ENCODE measurements at places on chromosomes 1 and 21.

- no peak for DNase-seq
Observed at GRCh38 chr1:66250075-66250474, 283.9 kb upstream of the SGIP1 start.

DNA sequence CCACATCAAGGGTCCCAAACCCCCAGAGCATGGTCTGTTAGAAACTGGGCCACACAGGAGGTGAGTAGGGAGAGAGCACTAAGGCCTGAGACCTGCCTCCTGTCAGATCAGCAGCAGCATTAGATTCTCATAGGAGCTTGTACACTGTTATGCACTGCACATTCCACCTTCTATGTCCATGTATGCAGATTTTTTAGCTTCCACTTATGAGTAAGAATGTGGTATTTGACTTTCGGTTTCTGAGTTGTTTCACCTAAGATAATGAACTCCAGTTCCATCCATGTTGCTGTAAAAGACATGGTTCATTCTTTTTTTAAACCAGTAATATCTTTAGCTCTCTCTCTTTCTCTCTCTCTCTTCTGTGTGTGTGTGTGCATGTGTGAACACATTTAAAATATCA is 663 bp upstream of the GBP6 start:
- no peak for DNase-seq

DNA sequence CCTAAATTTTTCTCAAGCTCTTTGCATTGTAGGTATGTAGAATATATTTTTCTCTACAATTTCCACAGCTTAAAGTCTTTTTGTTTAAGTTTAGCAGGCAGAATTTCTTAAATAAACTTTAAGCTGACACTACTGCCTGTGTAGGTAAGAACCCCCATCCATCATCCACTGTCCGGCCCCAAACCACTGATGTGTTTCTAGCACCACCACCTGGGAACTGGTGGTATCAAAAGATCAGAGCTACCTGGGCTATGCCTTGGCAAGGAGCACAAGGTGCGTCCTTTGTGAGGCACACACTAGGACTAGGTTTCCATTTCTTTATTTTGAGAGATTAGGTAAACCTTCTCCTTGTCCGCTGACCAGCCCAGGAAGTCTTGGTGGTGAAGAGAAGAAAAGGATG is 10.5 kb upstream of the LELP1 start:
- DNase-seq: no peak

- DNase-seq: no peak
Observed at GRCh38 chr1:180633057-180634056, 1.5 kb downstream of the XPR1 start.

GRCh38 chr1:86259390-86259789 is 102.8 kb upstream of the COL24A1 start:
- DNase-seq: no peak

All from CD4-positive, alpha-beta T cell treated with Interleukin-10 for 1 hour (primary cell).